ENCODE measurements at places on chromosomes 5 and 9.

DNA sequence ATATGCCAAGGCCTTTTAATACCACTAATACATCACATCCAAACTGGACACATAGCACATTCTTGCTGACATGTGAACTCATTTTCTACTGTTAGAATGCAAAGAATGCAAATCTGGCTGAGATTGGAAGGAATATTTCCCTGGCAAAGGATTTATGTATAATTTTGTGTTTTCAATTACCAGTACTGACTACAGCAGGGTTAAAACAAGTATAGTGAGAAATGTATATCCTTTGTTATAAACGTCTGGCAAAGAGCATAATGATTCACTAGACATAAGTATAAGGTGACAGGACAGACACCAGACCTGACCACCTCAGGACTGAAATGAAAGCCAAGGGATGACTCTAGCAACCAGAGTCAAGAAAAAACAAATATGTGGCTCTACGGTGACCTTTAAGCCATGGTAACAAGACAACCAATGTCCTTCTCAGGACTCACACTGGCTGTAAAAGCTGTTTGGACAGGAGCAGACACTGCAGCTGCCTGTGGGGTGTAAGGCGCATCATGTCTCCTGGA lies 95.0 kb downstream of the MRPS27 start:
- DNase-seq, result no peak

DNA sequence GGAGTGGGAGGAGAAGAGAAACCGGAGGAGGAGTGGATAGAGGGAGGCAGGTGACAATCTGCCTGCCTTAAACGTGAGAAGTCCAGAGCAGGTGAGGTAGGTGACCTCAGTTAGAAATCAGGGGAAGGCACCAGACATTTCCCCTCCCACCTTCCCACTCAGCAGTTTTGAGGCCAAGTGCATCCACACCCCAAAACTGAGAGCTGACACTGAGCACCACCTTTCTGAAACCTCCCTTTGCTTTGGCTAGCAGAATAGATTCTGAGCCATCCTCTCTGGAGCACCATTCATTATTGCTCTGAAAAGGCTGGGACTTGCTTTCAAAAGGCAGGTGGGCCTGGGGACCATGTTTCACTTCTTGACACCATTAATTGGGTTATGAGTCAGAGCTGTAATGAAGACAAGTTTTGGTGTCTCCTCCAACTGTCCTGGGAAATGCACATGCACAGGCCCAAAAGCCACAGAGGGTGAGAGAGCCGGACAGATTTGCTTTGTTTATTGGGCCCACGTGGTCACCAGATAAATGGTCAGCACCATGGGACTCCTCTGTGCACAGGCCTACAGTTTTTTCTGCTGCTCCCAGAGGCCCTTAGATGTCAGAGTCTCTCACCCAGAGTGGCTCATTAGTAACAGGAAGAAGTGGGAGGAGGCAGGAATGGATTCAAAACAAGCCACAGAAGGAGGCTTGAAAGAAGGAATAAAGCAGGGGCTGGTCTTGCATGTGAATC lies 314.7 kb downstream of the TLE1 start:
- DNase-seq, result peak; percentile 38

DNA sequence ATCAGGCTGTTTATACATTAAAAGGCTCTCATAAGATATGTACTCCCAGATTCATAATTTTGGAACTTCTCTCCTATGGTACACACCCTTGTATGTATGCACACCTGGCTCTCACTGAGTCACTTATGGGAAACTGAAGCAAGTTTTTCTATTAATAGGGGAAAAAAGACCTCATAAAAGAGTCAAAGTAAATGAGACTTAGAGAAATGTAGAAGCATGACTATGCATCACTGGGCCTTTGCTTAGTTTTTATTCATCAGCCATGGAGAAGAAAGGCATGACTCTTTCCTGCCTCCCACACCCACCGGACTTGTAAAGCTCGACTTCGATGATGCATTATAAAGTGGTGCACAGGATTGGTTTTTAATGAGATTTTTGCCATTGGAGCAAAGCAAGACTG lies 28.2 kb downstream of the MTAP start:
- DNase-seq, result peak; percentile 63

DNA sequence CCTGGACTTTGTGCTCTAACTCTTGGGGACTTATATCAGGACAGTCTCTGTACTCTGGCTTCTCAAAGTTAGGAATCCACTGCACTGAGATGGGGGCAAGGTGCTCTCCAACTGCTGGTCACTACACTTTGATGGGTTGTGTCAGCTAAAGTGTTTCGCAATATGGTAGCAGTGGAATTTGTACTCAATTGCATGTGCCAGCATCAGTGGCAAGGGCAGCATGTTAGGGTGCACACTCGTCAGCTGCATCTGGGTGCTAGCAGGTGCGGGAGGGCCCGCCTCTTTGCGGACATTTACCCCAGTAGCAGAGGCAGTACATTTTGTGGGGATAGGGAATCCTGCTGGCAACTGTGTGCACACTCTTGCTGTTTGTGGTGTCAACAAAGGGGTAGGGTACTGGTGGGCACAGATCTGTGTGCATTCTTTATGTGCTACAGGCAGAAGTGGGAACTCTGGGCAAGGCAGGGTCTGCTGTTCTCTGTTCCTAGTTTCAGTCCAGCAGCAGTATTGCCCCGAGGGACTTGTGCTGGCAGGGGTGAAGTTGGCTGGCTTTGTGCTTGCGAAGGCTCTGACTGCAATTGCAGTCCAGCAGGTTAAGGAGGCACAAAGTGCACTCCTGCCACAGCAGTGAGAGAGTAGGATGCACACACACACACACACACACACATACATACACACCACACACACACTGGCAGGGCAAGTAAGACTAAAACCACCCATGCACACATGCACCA lies 924.8 kb upstream of the CDH9 start:
- no peak for DNase-seq

- no peak for DNase-seq
Measured at GRCh38 chr9:77463151-77463550, 185.0 kb downstream of the GNA14 start.

DNA sequence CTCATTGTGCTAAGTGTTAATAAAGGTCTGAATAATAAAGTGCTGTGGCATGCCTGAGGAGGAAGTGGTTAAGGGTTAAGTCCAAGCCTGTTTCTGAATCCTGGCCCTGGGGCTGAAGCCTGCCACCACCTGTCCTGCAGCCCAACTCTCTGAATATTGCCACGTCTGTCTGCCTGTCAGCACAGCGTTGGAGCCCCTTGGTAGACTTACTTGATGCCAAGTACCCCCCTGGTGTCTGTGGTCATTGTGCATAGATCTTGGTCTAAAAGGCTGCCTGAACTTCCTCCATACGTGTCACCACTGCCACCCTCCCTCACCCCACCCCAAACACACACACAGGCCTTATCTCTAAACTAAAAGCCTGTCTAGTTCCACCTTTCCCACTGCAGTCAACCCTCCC lies 35.4 kb upstream of the SLC2A8 start:
- no peak for DNase-seq

DNA sequence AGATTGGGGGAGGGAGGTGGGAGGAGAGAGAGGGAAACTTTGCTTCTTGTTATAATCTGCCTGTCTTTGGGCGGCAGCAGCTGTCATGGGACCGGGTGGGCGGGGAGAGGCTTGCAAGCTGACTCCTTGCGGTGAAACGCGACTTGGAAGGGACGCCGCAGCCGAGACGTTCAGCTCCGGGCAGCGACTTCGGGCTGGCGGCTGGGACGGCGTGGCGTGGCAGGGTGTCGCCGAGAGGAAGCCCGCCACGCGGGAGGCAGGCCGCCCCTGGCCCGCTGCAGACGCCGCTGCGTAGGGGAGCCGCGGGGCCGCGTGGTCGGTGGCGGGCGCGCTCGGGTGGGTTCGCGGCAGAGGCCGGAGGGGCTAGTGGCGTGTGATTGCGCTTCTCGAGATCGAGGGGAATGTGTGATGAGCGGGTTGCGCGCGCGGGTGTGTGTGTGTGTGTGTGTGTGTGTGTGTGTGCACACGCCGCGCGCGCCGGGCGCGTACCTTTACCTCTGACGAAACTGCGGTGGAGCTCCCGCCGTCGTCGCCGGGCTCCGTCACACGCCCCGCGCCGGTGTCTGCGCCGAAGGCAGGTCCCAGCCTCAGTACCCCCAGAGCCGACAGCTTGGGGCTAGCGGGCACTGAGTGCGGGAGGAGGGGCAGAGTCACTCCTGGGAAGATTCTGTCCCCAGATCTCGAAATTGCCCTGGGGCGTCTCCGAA lies 1.7 kb downstream of the PPARGC1B start:
- peak; percentile 88 for DNase-seq

All from suppressor macrophage treated with lipopolysaccharide for 4 hours (primary cell).